Chondrocyte (in vitro differentiated cells): ENCODE measurements at places on chromosomes 12 and 14. TPM values are rescaled to one million over a fixed set of nuclear protein-coding genes. Genes with fewer than 3 reads are reported as not detected.

DNA sequence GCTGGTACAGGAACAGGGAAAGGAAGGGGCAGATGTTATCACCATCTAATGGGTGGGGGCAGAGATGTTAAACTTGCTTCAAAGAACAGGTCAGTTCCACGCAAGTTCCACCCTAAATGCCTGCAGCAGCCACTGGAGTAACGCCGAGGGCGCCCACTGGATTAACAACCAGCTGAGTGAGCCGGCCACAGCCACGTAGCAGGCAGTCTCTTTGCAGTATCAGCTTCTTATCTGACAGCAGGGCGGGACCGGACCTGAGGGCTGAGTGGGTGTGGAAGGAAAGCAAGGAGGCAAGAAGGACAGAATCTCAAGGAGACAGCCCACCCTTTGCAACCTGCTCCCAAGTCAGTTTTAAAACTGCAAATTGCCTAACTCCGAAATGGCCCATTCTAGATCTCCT lies 38.4 kb upstream of the FOXN3 start:
- peak; percentile 84 for DNase-seq

TAS2R31 gene
- total RNA-seq, result 1.1 to 3.8 TPM (median 1.7 TPM) in 3 replicates

DNA sequence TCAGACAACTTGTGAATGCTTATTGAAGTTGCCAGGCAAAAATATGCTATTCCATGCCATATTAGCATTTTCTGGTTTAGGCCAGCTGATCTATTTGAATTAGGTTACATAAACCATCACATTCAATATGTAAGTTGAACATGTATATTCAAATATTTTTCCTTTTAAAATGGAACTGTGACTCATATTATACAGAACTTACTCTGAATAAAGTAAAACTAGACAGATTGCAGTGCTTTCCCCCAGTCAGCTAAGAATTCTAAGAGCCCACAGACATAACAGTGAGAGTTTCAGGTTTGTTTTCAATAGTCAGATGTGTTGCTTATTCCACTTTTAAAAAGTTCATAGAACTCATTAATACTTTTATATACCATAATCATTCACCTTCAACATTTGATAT lies 119.8 kb downstream of the MGST1 start:
- DNase-seq, result no peak

GRCh38 chr12:58365087-58365390 lies 423.7 kb downstream of the ATP23 start:
- no peak for DNase-seq

LALBA gene
- total RNA-seq, result not detected in 3 replicates

DNA sequence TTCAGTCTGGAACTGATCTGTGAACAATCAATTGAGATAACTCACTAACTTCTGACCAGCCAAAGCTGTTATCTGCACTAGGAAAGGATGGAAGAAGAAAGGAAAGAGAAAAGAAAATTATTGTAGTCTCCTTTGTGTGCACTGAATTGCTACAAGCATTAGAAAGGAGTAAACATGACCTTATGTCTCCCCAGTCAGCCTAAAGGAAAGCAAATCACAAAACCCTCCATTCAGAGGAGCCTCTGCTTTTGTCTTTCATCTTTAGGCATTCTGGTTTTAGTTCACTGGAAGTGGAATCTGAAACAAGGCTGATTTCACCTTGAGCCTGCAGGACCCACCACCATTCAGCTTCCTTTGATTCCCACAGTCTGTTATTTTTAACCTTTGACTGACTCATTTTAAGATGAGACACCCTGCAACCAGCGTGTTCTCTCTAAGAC lies 26.0 kb downstream of the TBX3 start:
- DNase-seq, result no peak

GRCh38 chr12:27974735-27975221 lies 2.2 kb upstream of the PTHLH start:
- no peak for DNase-seq

GRCh38 chr12:115121053-115121452 lies 437.1 kb upstream of the TBX3 start:
- no peak for DNase-seq

CTSG gene
- total RNA-seq, result not detected in 3 replicates

FAIM2 gene
- 0.47 to 1.3 TPM (median 0.74 TPM) in 3 replicates for total RNA-seq

ALG10 gene
- 4.5 to 7.5 TPM (median 5.9 TPM) in 3 replicates for total RNA-seq

TDRD9 gene
- total RNA-seq, result not detected in 3 replicates

KRT5 gene
- total RNA-seq, result not detected in 3 replicates

DNA sequence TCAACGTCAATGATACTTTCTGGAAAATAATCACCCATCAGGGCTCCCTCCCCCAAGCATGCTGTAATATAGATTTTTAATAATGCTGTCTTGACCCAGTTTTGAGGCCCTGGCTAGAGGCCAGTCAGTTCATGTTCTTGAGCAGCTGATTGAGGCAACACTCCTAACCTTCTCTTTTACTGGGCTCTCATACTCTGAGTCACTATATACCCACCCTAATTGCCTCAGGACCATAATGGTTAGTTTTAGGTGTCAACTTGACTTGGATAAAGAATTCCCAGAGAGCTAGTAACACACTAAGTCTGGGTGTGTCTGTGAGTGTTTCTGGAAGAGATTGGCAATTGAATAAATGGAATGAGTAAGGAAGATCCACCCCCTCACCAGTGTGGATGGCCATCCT lies 527.0 kb upstream of the ATP2B1 start:
- DNase-seq, result no peak

TMEM63C gene
- 7.6 to 10.3 TPM (median 8.7 TPM) in 3 replicates for total RNA-seq

- no peak for DNase-seq
These were observed 729.7 kb downstream of the BCL11B start for GRCh38 chr14:98542316-98542715.

GRCh38 chr12:30824311-30824710 lies 69.6 kb upstream of the CAPRIN2 start:
- DNase-seq, result no peak

NAV3 gene
- 19.1 to 29.9 TPM (median 27.5 TPM) in 3 replicates for total RNA-seq

DNA sequence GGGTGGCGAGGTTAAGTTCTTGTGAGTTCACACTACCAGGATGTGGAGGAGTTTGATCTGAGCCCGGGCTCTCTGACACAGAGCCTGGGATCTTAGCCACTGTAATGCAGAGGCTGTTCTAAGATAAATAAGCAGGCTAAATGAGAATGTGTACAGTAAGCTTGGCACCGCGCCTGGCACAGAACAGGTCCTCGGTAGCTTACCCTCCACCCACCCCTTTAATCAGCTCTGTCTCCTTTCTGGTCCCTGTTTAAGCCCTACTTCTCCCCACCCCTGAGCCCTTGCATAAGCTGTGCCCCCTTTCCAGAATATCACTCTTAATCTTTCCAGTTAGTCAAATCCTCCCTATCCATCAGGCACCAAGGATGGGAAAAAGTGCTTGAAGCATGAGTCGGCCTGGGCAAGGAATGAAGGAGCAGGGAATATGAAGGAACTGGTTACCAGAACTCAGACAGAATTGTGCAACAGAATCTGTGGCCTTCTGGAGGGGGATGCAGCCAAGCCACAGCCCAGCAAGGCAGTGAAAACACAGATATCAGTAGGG lies 32.8 kb upstream of the CMKLR1 start:
- no peak for DNase-seq

DNA sequence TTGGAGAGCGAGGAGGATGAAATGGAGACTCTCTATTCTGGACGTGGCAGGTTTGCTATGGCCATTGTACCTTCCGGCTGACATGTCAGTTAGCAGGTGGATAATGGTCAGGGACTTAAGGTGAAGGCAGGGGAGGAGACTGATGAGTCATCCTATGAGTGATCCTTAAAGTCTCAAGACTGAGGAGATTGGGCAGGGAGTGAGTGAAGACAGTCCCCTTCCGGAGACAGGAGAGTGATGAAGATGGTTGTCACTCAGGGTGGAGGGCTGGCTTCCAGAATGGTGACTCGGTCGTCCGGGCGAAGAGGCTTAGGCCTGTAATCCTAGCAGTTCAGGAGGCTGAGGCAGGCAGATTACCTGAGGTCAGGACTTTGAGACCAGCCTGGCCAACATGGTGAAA lies 49.8 kb upstream of the CCDC63 start:
- DNase-seq, result no peak

SLC8A3 gene
- total RNA-seq, result 0.12 to 0.21 TPM (median 0.17 TPM) in 3 replicates

IKZF4 gene
- total RNA-seq, result 5.3 to 6.1 TPM (median 5.7 TPM) in 3 replicates

GRCh38 chr12:63056649-63057048 lies 94.4 kb downstream of the AVPR1A start:
- DNase-seq, result no peak

DNA sequence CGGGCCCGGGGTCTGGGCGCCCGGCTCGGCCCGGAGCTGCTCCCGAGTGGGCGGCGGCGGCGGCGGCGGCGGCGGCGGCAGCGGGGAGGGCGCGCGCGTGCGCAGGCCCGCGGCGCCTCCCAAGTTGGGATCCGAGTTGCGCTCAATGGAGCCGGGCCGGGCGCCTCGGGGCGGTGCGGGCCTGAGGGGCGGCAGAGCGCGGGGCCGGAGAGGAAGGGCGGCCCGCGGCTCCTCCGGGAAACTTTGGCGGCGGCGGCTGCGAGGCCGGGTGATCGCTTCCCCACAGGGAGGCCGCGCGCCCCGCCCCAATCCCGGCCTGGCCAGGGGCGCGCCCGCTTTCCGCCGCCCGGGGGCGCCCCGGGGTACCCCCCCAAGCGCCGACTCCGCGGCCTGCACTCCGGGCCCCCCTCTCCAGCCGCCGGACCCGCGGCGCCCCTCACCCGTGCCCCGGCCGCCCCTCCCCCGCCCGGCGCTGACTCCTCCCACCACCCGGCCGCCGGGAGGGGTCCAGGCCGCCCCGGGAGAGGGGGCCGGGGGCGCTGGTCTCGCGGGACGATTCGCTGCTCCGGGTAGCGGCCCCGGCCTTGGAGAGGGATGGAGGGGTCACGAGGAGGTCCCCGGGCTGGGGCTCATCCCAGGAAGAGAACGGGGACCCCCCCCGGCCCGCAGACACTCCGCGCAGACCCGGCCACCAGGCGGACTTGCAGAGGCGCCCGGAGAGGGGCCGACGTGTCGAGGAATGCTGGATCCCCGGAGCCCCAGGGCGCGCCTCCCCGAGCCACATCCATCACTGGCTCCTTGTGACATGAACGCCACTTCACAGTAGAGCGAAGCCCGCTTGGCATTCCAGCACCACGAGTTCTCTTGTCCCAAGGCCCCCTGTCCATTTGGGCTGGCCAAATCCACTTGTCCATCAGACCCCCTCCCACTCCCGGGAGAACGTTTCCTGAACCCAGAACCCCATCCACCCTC lies at the start of gene RILPL1:
Gene RILPL1, minus strand, starts transcription at position 48 of the 972 bp plus-strand sequence. CDS start 237 bp downstream, outside the sequence.
- DNase-seq, result peak; percentile 92

- peak; percentile 82 for DNase-seq
These were observed 22.1 kb upstream of the KIF26A start for GRCh38 chr14:104116288-104116755.

- no peak for DNase-seq
These were observed 585.5 kb upstream of the ATXN7L3B start for GRCh38 chr12:73951956-73952703.

DNA sequence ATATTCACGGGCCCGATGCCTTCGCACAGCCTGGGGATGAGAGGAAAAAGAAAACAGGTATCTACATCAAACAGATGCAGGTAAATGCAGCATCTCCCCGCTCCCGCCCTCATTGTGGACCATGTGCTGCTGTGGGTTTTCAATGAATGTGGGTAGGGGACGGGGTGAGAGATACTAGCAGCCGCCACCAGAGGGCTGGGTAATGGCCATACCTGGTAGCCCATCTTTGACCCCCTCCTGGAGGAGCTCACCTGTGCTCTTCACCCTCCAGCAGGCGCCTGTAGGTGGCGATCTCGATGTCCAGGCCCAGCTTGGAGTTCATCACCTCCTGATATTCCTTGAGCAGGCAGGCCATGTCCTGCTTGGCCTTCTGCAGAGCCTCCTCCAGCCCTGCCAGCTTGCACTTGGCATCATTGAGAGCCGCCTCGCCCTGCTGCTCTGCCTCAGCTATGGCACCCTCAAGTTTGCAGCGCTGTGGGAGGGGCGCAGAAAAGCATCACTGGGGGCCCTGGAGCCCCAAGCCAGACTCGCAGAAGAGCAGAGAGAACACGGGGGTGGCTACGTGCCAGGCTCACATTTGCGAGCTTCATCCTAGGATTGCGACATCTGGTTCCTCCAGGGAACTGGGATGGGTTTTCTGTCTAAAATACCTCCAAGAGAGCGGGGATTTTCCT lies 10.2 kb downstream of the KRT82 start:
- DNase-seq, result no peak

- DNase-seq, result peak; percentile 48
These were observed 72.2 kb upstream of the BCL11B start for GRCh38 chr14:99344051-99344758.

- DNase-seq, result no peak
These were observed 56.1 kb downstream of the BMP4 start for GRCh38 chr14:53900499-53900898.

DNA sequence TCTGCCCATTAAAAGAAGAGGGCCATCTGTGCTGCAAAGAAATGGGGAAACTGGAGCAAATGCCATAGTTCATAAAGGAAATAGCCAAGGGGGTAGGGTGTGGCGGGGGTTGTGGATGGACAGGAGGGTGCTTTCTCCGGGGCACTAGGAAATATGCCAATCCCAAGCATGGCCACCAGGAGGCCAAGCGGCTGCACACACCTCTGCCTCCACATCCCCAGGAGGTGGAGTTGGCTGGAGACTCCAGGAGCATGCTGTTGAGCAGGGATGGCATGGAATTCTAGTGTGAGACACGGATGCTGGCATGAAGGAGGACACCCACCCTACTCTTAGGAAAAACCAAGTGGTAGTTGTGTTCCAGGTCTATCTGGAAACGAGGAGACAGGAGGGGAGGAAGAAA lies 25.2 kb downstream of the NID2 start:
- DNase-seq, result no peak

- DNase-seq, result peak; percentile 95
These were observed at the start of gene CCDC77 for GRCh38 chr12:401235-402028. TSS of gene CCDC77 (plus strand) at chr12:401644. CDS start at chr12:409384, 7,740 bp downstream.

- DNase-seq, result no peak
These were observed 43.4 kb downstream of the TEAD4 start for GRCh38 chr12:3002646-3003045.

- DNase-seq, result no peak
These were observed 449 bp upstream of the LTBP2 start for GRCh38 chr14:74612350-74613021.

DNA sequence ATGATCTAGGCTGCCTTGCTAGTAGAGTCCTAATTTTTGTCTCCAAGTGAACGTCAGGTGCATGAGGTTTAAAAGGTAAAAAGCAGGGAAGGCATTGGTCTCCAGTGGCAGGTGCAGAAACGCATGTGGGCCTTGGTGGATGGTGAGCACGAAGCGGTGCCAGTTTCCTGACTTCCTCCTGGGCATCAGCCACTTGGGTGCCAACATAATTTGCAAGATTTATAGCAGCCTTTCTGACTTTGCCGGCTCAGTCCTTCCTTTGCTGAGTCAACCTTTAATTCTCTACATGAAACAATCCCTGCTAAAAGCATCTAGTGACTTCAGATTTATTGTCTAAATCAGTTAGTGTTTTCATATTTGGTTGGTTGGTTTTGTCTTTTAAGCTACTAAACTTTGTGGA lies 355.7 kb upstream of the TMEM132C start:
- DNase-seq, result no peak

- peak; percentile 34 for DNase-seq
These were observed 6.0 kb downstream of the TMEM63C start for GRCh38 chr14:77187649-77188012.

SMCO2 gene
- total RNA-seq, result not detected in 3 replicates
